ENCODE measurements at places on chromosomes 1 and 21.

- DNase-seq = no peak
These were observed 604.5 kb downstream of the PLPP3 start for GRCh38 chr1:55974714-55975441.

- no peak for DNase-seq
These were observed 2587.5 kb upstream of the TPTE start for GRCh38 chr21:7933923-7934322.

GRCh38 chr21:36807422-36807928 is 108.6 kb downstream of the SIM2 start:
- no peak for DNase-seq

GRCh38 chr1:108100148-108100547 is 100.0 kb downstream of the SLC25A24 start:
- no peak for DNase-seq

GRCh38 chr1:110506541-110506940 is 12.4 kb downstream of the KCNA10 start:
- no peak for DNase-seq

GRCh38 chr1:76871355-76871974 is 4.2 kb downstream of the ST6GALNAC5 start:
- no peak for DNase-seq

GRCh38 chr21:37064841-37065240 is 8.0 kb downstream of the PIGP start:
- no peak for DNase-seq

- DNase-seq = no peak
These were observed 12.1 kb downstream of the PARP1 start for GRCh38 chr1:226395753-226396152.

- no peak for DNase-seq
These were observed 8.4 kb upstream of the FAAP20 start for GRCh38 chr1:2202843-2203601.

DNA sequence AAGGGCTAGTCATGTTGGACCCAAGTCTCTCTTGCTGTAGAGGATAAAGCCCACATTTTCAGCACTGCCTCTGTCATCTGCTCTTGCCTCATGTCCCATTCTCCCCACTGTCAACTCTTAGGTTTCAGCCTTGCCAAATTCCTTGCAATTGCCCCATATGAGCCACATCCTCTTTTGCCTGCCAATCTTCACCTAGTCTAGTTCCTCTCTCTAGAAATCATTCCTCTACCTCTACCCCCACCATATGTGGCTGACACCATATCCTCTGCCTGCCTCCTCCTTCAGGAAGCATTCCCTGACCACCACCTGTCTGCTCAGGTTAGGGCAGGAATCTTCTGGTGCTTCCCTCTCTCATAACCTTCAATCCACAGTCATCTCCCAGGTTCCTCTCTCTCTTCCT is 38.2 kb downstream of the SLC9A1 start:
- no peak for DNase-seq

GRCh38 chr21:42861848-42862400 is 17.4 kb downstream of the WDR4 start:
- DNase-seq = no peak

GRCh38 chr1:160682983-160683865 is 28.4 kb downstream of the CD48 start:
- no peak for DNase-seq

- no peak for DNase-seq
These were observed 45.3 kb downstream of the DIP2A start for GRCh38 chr21:46503922-46504550.

DNA sequence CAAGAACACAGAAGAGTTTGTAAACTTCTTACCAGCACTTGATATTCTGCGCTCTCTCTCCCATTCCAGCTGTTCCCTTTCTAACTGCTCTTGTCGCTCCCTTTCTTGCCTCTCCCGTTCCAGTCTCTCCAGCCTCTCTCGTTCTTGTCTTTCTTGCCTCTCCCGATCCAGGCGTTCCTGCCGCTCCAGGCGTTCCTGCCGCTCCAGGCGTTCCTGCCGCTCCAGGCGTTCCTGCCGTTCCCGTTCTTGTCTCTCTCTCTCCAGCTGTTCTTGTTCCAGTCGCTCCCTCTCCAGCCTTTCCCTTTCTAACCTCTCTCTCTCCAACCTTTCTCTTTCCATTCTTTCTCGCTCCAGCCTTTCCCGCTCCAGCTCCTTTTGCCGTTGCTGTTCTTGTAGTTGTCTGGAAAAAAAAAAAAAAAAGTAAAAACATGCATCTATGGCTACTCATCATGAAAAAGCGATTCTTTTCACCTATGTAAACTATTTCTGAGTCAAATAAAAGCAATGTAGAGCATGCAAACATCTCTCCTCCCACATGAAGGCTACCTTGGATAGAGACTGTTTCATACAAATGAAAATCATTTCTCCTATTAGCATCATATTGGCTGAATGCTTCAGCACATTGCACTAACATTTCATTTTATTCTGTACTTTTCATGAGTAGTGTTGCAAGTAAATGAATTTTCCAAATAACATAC is 91.5 kb upstream of the LBR start:
- no peak for DNase-seq

- DNase-seq = no peak
These were observed 28.2 kb upstream of the CRNN start for GRCh38 chr1:152442301-152442700.

DNA sequence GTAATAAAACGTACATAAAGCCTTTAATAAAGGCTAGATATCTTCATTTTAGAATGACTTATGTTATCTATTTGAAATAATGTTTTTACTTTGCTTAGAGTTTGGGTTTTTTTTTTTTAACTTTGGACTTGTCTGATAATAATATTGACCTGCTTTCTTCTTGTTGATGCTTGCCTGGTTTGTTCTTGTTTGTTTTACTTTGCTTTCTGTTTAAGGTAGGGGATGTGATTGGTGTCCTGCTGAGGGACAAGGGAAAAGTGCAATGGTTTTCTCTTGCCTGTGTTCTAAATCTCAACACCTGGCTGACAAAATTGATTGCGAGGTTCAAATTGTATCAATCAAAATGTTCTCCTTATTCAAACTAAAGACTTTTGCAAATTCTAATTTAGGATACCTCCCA is 2.2 kb upstream of the FH start:
- no peak for DNase-seq

DNA sequence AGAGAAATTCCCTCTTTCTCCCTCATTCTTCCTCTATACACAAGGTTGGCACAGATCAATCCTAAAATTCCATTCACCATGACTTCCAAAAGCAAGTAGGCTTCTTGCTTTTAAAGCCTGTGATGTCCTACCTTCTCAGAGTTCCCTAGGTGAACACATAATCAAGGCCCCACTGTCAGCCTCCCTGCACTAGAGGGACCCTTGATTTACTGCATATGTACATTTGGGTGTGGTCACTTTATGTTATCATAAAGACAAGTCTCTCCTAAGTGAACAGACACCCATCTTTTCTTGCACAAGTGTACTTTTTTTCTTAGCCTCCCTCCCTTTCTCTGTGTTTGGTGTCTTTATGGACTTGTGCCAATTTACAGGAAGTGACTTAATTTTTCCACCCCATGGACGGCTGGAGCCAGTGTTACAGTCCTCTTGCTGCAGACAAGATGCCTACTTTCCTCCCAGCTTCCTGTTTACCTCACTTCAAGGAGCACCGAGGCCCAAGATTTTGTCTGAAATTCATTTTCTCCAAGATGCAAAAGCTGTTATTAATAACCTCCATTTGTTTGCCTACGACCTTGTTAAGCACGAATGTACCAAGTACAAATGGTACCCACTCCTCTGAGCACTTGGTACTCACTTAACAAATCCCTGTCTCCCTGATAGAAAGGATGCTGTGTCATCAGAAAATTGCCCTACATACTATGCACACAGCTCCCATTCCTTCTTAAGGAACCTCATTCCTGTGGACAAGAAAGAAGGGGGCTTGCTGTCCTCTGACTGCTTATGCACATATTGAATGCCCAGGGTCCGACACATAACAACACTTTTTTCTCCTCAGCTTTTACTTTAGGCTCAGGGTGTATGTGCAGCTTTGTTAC is 82.8 kb upstream of the SLC44A3 start:
- no peak for DNase-seq

GRCh38 chr1:93109578-93109977 is 30.5 kb downstream of the MTF2 start:
- DNase-seq = no peak

DNA sequence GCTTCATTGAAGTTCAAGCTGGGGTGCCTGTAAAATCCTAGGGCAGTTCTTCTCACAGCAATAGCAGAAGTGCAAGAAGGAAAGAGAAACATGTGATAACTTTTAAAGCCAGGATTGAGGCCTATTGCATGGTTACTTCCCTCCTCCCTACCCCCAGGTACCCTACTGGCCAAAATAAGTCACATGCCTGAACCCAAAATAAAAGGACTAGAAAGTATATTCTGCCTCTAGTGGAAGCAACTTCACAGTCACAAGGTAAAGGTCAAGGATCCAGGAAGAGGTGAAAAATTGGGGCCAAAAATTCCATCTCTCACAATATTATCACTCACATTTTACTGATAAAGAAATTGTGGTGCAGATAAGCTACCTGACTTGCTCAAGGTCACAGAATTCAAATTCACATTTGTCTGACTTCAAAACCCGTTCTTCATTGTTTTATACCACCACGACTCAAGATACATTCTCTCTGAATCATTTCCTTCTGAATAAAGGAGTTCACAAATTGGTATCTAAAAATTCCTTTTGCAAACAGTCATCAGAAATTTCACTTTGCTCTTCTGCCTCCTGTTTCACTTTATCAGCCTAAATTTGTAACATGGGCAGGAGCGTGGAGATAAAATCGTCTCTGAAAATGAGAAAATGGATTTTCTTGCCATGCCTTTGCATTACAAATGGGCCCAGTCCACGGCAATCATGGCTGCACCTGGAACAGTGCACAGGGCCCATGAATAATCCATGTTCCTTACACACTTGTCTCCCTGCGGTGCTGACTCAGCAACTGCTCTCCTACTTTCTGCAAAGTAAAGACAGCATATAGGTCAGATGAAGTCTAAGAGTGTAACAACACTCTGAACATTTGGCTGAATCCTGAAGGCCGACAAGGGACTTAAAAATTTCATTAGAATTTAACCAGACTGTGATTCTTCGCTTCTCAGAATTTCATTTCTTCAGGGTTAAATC is 485.3 kb upstream of the NFIA start:
- no peak for DNase-seq

DNA sequence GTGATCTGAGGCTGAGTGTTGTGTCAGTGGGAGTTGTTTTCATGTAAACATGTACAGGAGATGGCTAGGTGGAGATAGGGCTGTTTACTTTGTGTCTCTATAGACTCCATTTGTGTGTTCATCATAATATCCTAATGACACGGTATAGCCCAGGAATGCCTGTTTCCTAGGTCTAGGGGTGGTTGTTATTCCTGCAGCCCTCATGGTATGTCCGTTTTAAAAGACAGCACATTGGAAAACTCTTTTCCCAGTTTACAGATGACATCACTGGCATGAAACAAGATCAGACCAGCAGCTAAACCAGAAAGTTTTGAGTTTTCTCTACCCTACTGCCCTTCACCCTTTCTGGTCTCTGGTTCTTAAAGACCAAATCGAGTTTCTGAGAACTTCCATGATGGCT is 227.3 kb upstream of the TMEM51 start:
- no peak for DNase-seq

- DNase-seq = no peak
These were observed 159.5 kb upstream of the IRF2BP2 start for GRCh38 chr1:234769284-234769985.

DNA sequence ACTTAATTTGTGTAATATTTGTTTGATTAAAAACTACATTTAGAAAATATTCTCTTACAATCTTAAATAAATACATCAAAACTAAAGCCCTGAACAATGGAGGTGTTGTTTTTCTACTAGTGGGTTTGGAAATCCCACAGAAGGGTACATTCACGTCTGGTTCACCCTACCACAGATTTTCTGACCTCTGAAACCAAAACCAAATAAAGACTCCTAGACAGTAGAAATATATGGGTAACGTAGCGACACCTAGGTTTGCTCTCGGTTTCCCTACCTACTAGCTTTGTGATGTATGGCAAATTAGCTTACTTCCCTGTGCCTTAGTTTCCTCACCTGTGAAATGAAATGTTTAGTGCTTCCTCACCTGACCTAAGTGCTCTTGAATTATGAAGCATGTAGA is 312.6 kb downstream of the DPYD start:
- DNase-seq = no peak

GRCh38 chr1:162030759-162031280 is 7.2 kb upstream of the OLFML2B start:
- DNase-seq = no peak

GRCh38 chr1:43705982-43706597 is 1.2 kb upstream of the ST3GAL3 start:
- DNase-seq = no peak

DNA sequence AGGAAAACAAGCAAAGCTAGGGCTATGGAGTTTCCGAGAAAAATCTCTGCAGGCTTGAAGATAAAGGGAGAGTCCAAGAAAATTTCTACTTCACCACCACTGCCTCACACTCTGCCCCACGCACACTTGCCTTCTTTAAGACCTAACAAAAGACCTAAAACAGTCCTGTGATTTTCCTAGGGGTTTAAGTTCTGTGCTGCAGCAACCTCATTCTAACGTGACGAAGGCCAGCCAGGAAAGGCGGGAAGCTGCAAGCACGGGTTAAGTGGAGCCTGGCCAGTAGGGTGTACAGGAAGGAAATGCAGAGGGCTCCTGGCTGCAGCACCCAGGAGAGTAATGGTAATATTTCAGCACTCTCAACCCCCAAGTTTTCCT is 1.5 kb downstream of the SPATA6 start:
- DNase-seq = no peak

DNA sequence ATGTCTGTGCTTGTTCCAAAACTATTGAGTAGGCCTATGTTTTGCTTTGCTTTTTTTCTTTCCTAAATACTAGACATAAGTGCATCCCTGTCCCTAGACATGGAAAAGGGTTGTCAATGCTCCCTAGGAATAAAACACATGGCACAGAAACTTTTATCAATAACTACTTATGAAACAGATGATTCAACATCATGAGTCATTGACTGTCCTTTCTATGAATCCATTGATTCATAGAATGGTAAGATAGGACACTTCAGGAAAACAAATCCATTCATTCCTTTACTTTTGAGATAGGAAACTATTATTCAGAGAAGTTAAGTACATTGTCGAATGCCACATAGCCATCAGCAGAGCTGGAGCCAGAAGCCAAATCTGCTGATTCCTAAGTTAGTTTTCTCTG is 147.5 kb downstream of the TSEN15 start:
- DNase-seq = no peak

- DNase-seq = no peak
These were observed 201.2 kb upstream of the PTGFR start for GRCh38 chr1:78289603-78290002.

DNA sequence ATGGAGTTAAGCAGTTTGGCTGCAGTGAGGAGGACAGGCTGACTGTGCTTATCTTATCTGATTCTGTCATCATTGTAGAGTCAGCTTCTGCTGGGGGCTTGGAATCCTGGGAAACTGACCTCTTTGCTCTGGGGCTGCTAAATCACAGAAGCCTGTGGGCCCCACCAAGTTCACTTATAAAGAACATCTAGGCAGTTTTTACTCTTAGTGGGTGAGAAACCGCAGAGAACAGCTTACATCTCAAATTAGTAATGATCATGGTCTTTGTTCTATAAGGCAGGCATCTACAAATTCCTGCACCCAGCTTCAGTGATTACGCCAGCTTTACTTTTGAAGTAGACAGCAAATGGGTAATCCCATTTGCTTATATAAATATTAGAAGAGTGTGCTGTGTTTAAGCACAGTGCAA is 75.7 kb downstream of the ZC3H11B start:
- no peak for DNase-seq
